Activated naive CD8-positive, alpha-beta T cell treated with anti-CD3 and anti-CD28 coated beads, Interleukin-2, amount 50 U/mL, for 16 hours (primary cell): ENCODE measurements at places on chromosomes 13 and 19.

DNA sequence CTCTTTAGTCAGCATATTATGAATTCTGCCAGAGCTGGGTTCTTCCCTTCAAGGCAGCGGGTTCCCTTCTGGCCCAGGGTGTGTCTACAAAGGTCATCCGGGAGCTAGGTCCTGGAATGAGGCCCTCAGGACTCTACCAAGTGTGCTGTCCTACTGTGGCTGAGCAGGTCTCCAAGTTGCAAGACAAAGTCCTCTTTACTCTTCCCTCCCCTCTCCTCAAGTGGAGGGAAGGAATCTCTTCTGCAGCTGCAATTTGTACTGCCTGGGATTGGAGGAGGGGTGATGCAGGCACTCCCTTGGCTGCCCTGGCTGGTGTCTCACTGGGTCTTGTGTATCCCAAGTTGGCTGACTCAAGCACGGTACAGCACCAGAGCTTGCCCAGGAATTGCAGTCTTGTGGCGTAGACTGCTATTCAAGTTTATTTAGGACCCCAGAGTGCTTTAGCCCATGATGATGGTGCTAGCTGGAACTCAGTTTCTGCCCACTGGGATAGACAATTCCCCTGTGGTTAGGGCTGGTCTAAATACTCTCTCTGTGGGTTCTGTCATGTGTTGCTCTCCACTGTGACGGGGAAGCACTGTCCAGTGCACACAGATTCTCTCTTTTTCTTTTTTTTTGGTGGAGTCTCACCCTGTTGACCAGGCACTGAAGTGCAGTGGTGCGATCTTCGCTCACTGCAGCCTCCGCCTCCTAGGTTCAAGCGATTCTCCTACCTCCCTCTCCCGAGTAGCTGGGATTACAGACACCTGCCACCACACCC, 28.5 kb downstream of the RFC3 start:
- no peak for DNase-seq

- DNase-seq: no peak
These were observed 63.4 kb downstream of the ACSBG2 start for GRCh38 chr19:6198896-6199239.

GRCh38 chr13:91169321-91170050, 178.0 kb upstream of the MIR17HG start:
- no peak for DNase-seq

DNA sequence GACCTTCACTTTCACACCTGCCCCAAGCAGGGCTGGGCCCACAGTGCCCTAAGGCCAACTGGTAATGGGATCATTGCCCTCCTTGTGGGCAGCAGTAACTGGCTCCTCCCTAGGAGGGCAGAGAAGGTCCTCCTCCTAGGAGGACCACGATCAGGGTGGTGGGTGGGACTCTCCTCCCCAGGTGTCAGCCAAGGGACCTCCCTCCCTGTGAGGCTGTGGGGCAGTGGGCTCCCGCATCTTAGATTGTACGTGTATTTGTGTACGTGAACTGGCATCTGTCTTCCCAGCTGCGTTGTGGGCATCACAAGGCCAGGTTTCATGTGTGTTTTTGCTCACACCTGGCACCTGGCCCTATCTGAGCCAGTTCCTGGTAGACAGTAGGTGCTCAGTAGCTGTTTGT, 111.8 kb downstream of the SOX1 start:
- no peak for DNase-seq

- DNase-seq: no peak
These were observed 298.8 kb downstream of the LMO7 start for GRCh38 chr13:75934889-75935288.
